Activated CD4-positive, alpha-beta T cell treated with anti-CD3 and anti-CD28 coated beads for 1 hour (primary cell): ENCODE measurements at places on chromosomes 16 and 17.

GRCh38 chr17:17946093-17946492, 26.1 kb downstream of the TOM1L2 start:
- no peak for DNase-seq

- DNase-seq, result no peak
Observed at GRCh38 chr17:36544044-36544306, 744 bp upstream of the GGNBP2 start.

DNA sequence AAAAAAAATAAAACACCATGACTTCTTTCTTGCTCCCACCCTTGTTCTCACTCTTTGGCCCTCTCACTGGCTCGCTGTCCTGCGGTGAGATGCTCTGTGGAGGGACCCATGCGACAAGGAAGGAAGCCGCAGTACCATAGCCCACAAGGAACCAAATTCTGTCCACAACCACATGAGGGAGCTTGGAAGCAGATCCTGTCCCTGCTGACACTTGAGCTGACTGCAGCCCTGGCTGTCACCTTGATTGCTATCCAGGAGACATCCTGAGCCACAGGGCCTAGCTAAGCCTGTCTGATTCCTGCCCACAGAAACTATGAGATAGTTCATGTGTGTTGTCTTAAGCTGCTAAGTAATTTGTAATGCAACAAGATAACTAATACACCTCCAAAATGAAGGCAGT, 4.8 kb upstream of the MT2A start:
- no peak for DNase-seq

GRCh38 chr17:78751447-78752161, 30.5 kb downstream of the CYTH1 start:
- no peak for DNase-seq

GRCh38 chr16:80664226-80664625, 123.4 kb downstream of the DYNLRB2 start:
- DNase-seq, result no peak

- DNase-seq, result no peak
Observed at GRCh38 chr17:6713130-6713917, at the start of gene SLC13A5. TSS of gene SLC13A5 (minus strand) at chr17:6713369. CDS start at chr17:6713333, 36 bp downstream.
